Suppressor macrophage (primary cell): ENCODE measurements at places on chromosomes 3 and 15.
A peak's percentile ranks its signal among the peaks of the same experiment; 100 is the strongest.

- DNase-seq, result no peak
Measured at GRCh38 chr3:31352331-31352730, 180.4 kb upstream of the STT3B start.

- no peak for DNase-seq
Measured at GRCh38 chr15:92460023-92460422, 66.3 kb downstream of the ST8SIA2 start.

- no peak for DNase-seq
Measured at GRCh38 chr3:141427764-141428163, 59.1 kb upstream of the RASA2 start.

DNA sequence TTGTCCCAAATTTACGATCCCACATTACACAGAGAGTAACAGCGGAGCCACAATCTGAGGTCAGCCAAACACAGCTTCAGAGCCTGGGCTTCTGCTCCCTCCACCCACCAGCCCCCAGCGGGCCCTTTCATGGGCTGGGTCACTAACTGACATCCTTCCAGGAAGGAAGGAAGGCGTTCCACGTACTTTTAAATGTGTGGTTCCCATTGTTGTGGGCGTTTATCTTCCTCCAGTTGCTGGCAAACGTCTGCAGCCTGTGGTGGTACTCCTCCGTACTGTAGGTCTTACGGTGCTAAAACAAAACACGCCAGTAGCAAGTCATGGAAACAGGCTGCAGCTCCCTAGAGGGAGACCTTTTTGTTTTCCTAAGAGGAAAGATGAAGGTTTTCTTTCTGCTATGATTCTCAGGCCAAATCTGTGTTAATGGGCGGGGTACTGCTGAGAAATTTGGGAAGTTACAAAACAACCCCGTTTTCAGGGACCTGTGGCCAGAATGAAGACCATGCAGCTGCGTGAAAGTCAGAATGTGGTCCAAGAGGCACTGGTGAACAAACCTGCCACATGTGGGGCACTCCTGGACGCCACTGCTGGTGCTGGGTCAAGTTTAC lies 7.6 kb downstream of the CTSH start:
- DNase-seq, result peak; percentile 87

DNA sequence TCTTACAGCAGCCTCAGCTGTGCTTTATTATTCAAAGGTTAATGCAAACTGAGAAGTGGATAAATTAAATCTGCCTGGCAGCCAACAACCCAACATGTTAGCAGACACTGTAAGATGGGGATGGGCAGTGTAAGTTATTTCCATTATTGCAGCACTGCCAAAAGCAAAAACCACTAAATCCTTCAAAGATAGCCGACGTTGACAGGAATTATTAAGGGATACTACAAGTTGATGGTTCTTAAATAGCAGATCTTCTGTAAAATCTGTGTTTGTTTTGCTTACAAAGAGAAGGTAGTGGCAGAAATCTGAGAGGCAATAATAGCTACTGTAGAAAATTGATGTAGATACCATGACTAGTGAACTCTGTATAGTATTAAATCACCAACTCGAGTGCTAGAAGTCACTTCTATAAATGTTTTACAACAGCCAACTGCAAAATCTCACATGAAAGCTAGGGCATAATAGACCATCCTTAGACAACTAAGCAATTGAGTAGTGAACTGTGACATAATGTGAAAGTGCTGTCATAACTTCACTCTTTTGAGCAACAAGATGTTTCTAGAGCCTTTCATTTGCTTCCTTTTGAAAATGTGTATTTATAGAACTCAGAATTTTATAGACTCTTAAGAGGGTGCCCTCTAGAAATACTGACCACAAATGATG lies 278.6 kb downstream of the UBE2E2 start:
- DNase-seq, result no peak

- DNase-seq, result no peak
Measured at GRCh38 chr3:157746391-157746790, 243.2 kb upstream of the VEPH1 start.

- peak; percentile 77 for DNase-seq
Measured at GRCh38 chr3:114624571-114625181, 330.8 kb downstream of the TIGIT start.

DNA sequence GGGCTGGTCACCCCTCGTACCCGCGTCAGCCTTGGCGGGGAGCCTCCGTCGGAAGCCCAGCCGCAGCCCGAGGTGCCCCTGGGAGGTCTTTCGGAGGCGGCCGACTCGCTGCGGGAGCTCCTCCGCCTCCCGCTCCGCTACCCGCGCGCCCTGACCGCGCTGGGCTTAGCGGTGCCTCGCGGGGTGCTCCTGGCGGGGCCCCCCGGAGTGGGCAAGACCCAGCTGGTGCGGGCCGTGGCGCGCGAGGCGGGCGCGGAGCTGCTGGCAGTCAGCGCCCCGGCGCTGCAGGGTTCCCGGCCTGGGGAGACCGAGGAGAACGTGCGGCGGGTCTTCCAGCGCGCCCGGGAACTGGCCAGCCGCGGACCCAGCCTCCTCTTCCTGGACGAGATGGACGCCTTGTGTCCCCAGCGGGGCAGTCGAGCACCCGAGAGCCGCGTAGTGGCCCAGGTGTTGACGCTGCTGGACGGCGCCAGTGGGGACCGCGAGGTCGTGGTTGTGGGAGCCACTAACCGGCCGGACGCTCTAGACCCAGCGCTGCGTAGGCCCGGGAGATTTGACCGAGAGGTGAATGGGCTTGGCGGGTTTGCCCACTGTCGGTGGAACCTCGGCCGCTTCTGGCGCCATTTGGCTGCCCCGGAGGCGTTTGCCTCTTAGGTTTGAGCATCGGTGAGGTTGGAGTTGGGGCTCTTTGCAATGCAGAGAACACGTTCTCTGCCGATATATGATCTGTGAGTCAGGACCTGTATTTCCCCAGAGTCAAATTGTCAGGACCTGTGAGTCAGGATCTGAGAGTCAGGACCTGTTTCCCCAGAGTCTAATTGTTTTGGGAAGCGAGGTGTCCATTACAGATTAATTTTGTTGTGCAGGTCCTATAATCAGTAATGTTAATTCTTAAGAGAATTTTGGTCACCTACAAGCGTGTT lies 24.9 kb upstream of the GATM start:
- peak; percentile 60 for DNase-seq

- DNase-seq, result no peak
Measured at GRCh38 chr15:88344786-88345185, 88.2 kb upstream of the NTRK3 start.

- no peak for DNase-seq
Measured at GRCh38 chr3:24149032-24149431, 203.9 kb downstream of the NR1D2 start.

- peak; percentile 67 for DNase-seq
Measured at GRCh38 chr3:109731639-109732473, 394.5 kb upstream of the DPPA4 start.

DNA sequence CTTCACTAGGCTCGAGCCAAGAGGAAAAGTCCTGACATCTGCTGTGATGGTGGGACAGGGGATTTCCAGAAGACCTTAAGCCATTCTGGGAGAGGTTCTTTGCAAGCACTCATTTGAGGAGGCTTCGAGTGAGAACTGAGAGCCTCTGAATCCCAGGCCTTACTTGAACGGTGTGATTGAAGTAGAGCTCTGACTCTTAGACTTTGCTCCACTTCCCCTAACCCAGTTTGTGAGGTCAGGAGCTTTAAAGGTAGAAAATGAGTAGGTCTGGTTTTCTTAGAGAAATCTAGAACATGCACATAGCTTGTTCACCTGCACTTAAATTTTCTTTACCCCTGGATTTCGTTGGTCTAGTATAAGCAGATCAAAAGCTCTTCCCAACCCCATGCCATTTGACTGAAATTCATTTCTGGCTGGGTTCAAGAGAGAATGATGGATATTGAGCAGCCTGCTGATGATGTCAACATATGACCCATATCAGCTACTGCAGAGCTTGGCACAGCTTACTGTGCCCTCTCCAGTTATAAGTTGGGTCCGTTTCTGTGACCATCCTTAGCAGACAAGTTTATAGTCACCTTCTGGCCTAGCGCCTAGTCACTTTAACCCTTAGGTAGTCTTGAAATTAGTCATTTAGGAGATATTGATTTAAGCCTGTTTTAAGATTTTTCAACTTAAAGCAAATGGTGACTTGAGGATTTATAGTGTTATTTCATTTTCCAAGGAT lies 229.2 kb upstream of the CHRM5 start:
- no peak for DNase-seq

DNA sequence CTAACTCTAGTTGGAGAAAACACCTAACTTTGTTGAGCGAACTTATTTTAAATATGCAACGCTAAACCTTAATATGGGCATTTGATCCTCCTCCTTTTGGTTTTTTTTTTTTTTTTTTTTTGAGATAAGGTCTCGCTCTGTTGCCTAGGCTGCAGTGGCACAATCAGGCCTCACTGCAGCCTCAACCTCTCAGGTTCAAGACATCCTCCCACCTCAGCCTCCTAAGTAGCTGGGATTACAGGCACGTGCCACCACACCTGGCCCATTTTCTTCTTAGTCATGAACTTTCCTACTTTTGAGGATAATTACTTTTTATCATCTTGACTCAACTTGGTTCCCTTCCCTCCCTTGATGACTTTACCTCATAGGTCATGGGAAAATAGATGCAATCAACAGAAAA lies 3.9 kb downstream of the NUSAP1 start:
- no peak for DNase-seq

- no peak for DNase-seq
Measured at GRCh38 chr3:53067567-53067966, 21.7 kb upstream of the SFMBT1 start.

DNA sequence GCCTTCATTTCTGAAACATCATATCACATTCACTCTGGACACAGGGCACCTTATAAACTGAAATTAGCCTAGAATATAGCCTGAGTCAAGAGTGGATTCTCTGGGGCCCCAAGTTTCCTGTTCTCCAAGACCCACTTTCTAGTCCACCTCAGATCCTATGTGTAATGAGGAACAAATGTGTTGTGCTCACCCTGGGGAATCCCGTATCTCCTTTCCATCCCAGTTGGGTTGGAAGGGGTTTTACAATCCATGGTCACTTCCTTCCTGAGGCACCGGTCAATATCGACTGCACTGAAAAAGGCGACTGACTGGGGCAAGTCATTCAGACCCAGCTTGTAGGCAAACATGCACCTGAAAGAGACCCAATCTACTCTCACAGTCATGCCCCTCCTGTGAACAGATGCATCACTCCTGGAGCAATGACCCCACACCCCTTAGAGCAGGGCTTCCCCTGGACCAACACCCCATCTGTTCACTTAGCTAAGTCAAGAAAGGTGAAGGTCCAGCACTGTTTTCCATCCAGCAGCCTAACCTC lies 17.4 kb downstream of the POLG start:
- DNase-seq, result no peak

- no peak for DNase-seq
Measured at GRCh38 chr15:59157396-59157795, 49.2 kb upstream of the LDHAL6B start.

DNA sequence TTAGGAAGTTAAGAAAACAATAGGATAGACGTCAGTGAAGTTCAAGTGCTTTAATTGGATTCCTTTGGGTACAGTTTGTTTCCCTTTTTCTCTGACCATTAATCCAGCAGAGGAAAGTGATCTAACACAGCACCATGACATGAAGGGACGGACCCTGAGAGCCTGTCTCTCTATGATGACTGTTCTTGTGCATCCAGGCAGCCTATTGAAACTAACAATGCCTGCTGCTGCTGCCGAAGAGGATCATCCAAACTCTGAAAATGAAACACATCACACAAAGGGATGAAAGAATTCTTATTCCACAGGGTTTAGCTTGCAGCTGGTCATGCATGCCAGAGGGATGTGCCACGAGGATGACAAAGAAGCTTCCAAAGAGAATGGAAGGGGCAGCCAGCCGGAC lies 75.5 kb downstream of the ZBTB20 start:
- DNase-seq, result no peak

DNA sequence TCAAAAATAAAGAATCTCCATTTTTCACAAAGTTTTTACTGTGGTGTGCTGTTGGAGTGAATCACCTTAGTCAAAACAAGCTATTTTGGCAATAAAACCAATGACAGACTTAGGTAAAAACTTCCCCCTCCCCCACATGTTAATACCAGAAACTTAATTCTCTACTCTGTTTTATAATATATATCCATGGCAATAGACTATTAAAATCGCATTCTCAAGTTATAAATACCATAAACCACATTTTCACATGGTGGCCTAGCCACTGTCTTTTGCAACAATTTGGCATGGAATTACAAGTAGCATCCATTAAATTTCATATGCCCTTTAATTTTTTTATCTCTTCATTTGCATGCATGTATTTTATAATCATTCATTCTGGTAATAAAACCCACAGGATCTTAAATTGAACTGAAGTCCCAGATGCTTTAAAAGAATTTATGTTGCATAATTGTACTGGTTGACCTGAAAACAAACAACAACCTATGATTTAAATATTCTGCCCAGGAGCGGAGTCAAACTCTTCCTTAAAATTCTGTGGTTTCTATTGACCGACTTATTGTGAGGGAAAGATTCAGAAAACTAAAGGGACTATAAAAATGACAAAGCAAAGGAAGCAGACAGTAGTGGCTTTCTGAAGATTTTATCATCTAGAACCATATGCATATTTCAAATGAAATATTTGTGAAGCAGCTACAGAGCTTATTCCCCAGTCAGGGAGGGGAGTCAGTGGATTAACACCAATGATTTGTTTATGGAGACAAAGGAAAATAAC lies 229.0 kb upstream of the TBL1XR1 start:
- no peak for DNase-seq

DNA sequence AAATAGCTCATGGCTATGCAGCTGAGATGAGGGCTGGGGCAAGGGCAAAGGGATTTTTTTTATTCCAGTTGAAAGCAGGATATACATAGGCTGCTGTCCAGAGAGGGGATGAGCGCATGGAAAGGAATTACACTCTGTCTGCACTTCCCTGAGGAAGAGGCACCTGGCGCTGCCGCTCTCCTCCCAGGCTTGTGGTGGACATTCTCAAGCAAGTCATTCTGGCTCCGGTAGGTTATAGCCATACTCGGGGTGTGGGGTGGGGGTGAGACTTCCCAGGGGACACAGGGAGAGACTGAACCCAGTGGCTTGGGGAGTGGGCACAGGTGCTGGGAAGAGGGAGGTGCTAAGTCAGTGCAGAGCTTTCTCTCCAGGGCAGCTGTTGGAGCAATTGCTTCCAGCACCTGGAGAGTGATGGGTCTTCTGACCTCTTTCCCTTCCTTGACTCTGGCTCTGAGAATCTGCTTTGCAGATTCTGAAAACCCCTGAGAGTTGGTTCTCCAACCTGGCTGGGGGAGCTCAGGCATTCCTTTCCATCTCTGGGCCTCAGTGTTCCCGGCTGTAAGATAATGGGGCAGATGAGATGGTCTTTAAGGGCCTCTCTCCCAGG lies 24.3 kb downstream of the CYP8B1 start:
- no peak for DNase-seq

DNA sequence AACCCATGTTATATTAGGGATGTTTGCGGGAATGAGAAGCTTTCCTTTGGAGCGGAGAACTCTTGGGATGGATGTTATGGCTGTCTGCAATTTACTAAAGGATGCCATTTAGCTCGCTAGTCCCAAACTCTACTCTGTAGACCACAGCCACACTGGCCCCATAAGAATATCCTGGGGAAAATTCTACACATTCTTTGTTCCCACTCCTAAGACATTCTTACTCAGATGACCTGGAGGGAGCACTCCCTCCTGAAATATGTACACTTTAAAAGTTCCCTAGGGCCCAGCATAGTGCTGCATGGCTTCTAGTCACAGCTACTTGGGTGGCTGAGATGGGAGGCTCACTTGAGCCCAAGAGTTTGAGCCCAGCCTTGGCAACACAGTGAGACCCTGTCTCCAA lies 288.7 kb upstream of the RORA start:
- no peak for DNase-seq
